ENCODE measurements at places on chromosomes 13 and 19. TPM values are rescaled to one million over a fixed set of nuclear protein-coding genes. Genes with fewer than 3 reads are reported as not detected.

- H3K36me3 ChIP-seq = peaks cover 12% of the 10 kb centered on the region
- H3K4me3 ChIP-seq = no peak overlapping the region
- no peak overlapping the region for H3K27ac ChIP-seq
- H3K27me3 ChIP-seq = no peaks in the 10 kb centered on the region
- no peak for DNase-seq
Observed at GRCh38 chr19:9151367-9151766, 11.2 kb downstream of the ZNF317 start.

- no peaks in the 10 kb centered on the region for H3K36me3 ChIP-seq
- no peak for DNase-seq
- no peak overlapping the region for H3K27ac ChIP-seq
Observed at GRCh38 chr13:106756446-106756845, 188.5 kb upstream of the ARGLU1 start.

Gene ZNF586
- total RNA-seq = 19.5 TPM

Gene APC2
- 0.29 TPM for total RNA-seq

Gene FREM2
- not detected for total RNA-seq

DNA sequence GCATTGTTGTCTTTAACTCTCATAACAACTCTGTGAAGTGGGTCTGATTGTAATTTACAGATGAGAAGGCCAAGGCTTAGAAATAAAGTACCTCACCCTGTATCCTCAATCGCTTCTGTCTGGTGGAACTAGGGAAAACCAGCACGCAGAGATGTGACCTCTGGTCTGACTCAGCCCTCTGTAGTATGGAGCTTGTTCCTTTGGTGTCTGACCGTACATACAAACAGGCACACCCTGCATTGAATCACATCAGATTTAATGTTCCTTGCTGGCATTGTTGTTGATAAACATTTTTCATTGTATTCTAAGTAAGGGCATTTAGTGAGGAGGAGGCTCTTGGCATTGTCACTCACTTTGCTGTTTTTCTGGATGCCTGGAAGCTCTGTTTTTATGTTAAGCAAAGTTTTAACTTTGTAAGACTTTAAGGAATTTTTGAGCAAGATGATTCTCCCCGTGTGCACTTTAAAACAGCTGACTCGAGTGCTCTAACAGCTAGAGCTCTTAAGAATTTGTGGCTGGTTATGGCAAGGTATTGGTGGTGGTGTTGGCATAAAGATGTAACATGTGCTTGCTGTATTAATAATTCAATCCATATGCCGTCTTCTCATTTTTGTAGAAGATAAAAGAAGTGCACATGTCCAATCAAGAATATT lies 89.0 kb upstream of the SPATA13 start:
- H3K27ac ChIP-seq = no peak overlapping the region
- H3K36me3 ChIP-seq = no peaks in the 10 kb centered on the region

- no peak for DNase-seq
- peaks cover 14% of the 10 kb centered on the region for H3K4me1 ChIP-seq
- H3K27ac ChIP-seq = no peak overlapping the region
- no peaks in the 10 kb centered on the region for H3K36me3 ChIP-seq
- no peak overlapping the region for H3K4me3 ChIP-seq
Observed at GRCh38 chr13:51553531-51553930, 30.7 kb upstream of the WDFY2 start.

DNA sequence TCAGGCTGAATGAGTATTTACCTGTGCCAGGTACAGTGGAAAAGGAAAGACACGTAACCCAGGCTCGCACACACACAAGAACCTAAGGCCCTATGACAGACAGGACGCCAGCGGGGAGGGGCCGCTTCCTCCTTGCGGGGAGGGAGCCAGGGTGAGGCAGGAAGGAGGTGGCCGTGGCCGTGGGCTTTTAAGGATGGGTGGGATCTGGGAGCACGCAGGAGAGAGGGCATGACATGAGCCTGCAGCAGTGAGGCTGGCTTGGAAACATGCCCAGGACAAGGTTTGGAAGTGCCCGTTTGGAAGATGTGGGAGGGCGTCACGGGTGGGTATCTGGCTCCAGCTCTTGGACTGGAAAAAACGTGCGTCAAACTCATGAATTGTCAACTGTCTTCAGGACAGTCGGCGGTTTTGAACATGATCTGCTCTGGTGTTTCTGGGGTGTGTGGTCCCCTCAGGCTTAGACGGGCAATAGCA lies 20.1 kb downstream of the SH3GL1 start:
- peaks cover 16% of the 10 kb centered on the region for H3K36me3 ChIP-seq
- H3K27ac ChIP-seq = no peak overlapping the region

Gene NAA16
- total RNA-seq = 8.3 TPM

DNA sequence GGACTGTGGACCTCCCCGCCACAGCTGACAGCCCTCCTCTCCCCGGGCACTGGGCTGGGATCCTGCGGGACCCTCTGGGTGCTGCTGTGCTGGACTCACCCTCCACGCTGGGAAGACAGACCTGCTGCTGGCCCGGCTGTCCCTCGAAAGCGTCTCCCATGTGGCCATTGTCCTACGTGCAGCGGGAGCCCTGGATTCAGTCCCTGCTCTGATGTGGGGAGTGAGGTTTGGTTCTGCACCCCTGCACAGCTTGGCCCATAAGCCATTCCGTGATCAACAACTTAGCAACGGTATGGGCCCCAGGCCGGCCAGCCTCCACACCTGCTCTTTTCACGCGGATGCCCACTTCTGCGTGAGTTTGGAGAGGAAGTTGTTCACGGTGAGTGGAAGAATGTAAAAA lies 195.2 kb downstream of the TEX29 start:
- no peaks in the 10 kb centered on the region for H3K36me3 ChIP-seq
- H3K4me3 ChIP-seq = no peak overlapping the region
- DNase-seq = no peak
- no peaks in the 10 kb centered on the region for H3K27me3 ChIP-seq
- H3K4me1 ChIP-seq = no peaks in the 10 kb centered on the region

DNA sequence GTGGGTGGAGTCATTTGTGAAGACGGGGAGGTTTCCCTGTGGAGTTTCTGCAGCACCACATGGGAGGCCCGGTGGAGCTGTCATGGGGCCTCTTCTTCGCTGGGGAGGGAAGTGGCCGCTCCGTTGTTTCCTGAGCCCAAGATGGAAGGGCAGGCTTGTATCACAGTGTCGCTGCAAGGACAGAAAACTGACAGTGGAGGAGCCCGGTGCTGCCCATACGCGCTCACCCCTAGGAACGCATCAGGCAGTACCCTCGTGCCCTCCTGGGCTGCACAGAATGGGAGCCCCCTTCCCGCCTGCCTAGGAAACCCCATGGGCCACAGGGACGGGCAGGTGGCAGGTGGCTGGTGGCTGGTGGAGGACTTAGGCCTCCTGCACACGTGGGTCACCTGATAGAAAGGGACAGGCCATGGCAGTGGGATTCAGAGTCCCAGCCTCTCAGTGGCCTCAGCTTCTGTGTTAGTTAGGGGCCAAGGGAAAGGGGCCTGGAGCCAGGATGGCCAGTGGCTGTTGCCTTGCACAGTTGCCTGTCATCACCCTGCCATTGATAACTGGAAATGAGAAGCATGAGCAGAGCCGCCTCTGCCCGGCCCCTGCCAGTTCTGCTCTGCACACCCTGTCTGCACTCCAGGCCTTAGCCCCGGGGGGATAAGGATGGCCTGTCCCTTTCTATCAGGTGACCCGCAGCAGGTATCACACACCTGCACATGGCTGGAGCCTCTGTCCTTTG lies 7.6 kb downstream of the COL4A2 start:
- peaks cover 59% of the 10 kb centered on the region for H3K36me3 ChIP-seq
- H3K4me3 ChIP-seq = no peak overlapping the region
- no peaks in the 10 kb centered on the region for H3K27me3 ChIP-seq
- H3K27ac ChIP-seq = peak overlapping the region; percentile 45
- H3K4me1 ChIP-seq = peaks cover 52% of the 10 kb centered on the region

Gene KLK14
- total RNA-seq = not detected

Gene KLK4
- total RNA-seq = 0.29 TPM

Gene SRRM5
- not detected for total RNA-seq

Gene CRX
- not detected for total RNA-seq

DNA sequence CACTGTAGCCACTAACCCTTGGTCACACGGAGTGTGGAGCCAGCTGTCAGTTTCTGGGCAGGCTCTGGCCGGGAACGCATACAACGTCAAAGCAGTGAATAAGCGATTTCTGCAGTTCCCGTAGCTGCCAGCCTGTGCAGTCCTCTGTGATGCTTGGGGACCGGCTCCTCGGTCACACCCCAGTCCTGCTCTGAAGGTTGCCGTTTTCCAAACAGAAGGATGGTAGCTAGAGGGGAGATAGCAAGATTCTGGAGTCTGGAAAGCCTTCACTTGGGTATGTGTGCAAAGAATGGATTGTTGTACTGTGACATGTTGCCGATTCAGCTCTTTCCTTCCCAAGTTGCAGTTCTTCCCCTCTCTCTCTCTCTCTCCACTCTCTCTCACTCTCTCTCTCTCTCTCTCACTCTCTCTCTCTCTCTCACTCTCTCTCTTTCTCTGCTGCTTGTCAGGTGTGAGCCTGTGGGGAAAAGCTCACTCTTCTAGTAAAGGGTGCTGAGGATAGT lies 38.7 kb upstream of the C1QTNF9 start:
- H3K36me3 ChIP-seq = no peaks in the 10 kb centered on the region
- DNase-seq = peak; percentile 74
- peaks cover 24% of the 10 kb centered on the region for H3K4me1 ChIP-seq
- H3K27ac ChIP-seq = peak overlapping the region; percentile 78
- H3K4me3 ChIP-seq = peak overlapping the region; percentile 73

- no peaks in the 10 kb centered on the region for H3K4me1 ChIP-seq
- H3K27ac ChIP-seq = no peak overlapping the region
- no peak overlapping the region for H3K4me3 ChIP-seq
- peaks cover 5% of the 10 kb centered on the region for H3K27me3 ChIP-seq
- no peaks in the 10 kb centered on the region for H3K36me3 ChIP-seq
- peak; percentile 93 for DNase-seq
Observed at GRCh38 chr19:47436712-47437401, 17.5 kb upstream of the MEIS3 start.
